ENCODE measurements at places on chromosomes 16 and 17.

GRCh38 chr16:23064639-23065038, 84.6 kb downstream of the USP31 start:
- DNase-seq, result no peak

GRCh38 chr16:48197294-48197693, 41.5 kb upstream of the ABCC12 start:
- DNase-seq, result no peak

DNA sequence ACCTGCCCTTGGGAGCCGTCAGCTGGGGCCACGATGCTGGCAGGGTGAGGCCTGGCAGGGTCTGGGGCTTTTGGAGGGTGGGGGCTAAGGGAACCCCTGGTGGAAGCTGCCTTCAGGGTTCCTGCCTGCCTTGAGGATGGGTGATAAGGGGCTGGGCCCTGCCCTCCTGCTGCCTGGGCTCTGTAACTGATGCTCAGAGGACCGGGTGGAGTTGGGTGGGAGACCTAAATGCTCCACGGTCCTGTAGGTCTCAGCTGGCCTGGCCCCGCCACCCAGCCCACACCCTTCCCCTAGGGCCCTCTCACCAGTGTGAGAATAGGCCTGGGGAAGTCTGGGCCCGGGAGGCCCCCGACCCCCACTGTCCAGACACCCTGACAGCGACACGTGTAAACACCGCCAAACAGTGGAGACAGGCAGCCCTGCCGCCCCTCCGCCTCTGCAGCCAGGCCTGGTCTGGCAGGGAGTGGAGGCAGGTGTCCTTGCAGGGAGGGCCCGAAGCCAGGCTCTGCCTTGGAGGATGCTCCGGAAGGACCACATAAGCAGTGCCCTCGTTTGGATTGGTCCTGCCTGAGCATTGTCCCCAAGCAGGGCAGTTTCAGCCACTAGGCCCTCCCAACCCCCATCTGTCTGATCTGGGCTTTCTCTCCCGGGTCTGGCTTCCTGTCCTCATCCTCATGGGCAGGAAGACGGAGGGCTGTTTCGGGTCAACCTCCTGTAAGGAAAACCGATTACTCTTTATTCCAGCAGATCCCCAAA, 6.5 kb upstream of the BAHCC1 start:
- no peak for DNase-seq

GRCh38 chr17:164303-165235, 16.9 kb downstream of the DOC2B start:
- DNase-seq, result no peak

DNA sequence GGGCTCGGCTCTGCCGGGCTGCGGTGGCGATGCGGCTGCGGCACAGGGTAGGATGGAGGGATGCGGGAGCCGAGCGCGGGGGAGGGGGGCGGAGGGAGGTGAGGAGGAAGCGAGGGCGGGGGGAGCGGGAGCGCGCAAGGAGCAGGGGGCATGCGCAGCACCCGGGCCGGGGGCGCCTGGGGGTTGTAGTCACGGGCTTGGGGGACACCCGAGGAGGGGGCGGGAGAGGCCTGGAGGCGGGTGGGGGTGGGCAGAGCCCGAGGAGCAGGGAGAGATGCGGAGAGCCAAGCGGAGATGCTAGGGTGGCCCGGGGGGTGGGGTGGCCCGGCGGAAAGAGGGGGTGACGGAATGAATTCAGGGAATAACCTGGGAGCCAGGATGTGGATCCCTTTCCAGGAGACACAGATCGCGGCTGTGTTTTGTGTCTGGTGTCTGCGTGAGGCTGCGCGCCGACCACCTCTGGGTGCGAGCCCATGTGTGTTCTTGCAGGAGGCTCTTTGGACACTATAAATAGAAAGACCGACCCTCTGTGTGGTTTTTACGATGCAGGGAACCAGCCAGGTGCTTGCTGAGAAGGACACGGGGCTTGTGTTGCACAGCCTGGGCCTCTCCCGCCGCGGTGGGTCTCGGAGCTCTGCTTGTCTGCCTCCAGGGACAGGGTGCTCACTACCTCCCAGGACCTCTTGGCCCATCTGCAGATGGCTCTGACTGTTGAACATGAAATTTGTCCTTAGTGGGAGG, at the start of gene STX1B:
TSS of gene STX1B (minus strand) at position 54 of the 741 bp plus-strand sequence. CDS start 242 bp downstream, outside the sequence.
- no peak for DNase-seq

DNA sequence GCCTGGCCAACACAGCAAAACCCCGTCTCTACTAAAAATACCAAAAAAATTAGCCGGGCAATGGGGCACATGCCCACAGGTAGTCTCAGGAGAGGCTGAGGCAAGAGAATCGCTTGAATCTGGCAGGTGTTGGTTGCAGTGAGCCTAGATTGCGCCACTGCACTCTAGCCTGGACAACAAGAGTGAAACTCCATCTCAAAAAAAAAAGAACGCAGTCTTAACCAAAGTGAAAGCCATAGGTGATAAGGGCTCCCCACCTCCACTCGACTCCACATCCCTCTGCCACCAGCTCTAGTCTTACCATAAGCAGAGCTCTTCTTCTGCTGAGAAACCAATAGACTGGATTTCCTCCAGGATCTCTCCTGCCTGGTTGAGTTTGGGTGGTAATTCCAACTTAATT, 266.0 kb downstream of the PHKB start:
- no peak for DNase-seq

DNA sequence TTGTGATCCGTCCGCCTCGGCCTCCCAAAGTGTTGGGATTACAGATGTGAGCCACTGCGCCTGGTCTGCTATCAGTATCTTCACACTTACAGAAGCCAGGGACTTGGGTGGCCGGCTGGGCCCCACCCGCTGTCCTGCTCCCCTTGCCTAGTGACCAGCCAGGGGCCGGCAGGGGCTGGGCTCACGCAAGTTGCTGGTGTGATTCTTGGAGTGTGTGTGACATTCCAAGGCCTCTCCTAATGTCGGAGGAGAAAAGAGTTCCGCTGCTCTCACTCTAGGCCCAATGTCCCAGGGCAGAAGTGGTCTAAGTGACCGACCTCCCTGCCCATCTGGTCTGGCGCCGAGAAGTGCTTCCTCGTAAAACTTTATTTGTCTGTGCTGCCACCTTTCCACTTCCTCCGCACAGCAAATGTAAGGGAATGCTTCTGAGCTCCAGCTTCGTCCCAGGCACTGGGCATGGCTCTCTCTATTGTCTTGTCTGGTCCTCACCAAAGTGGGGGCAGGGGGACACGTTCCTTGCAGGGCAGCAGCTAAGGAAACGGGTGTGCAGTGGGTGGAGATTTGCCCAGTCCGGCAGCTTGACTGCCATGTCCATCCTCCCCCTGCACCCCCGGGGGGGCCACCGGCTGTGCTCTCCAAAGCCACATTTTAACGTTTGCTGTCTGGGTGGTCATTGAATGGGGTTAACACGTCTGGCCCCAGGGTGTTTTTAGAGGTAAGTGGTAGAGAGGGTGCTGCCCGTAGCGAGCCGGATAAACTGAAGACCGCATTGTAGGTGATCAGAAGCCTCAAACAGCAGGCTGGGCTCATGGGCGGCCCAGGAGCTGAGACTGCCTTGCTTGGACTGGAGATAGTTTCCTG, 7.8 kb upstream of the GSE1 start:
- DNase-seq, result no peak

- DNase-seq, result no peak
These were observed 179.4 kb downstream of the VPS53 start for GRCh38 chr17:535198-535597.

- no peak for DNase-seq
These were observed at the start of gene MT1F for GRCh38 chr16:56657555-56658326. TSS of gene MT1F (plus strand) at chr16:56657959. CDS start at chr16:56658059, 100 bp downstream.

DNA sequence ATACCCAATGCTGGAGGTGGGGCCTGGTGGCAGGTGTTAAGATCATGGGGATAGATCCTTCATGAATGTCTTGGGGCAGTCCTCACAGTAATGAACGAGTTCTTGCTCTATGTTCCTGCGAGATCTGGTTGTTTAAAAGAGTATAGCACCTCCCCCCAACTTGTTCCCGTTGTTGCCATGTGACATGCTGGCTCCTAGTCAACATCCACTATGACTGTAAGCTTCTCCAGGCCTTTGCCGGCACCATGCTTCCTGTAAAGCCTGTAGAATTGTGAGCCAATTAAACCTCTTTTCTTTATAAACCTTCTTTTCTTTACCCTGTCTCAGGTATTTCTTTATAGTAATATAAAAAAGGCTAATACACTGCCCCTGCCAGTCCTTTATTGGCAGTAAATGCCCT, 33.3 kb downstream of the RANBP10 start:
- no peak for DNase-seq

- DNase-seq, result no peak
These were observed 24.3 kb downstream of the SPECC1 start for GRCh38 chr17:20033415-20033814.

DNA sequence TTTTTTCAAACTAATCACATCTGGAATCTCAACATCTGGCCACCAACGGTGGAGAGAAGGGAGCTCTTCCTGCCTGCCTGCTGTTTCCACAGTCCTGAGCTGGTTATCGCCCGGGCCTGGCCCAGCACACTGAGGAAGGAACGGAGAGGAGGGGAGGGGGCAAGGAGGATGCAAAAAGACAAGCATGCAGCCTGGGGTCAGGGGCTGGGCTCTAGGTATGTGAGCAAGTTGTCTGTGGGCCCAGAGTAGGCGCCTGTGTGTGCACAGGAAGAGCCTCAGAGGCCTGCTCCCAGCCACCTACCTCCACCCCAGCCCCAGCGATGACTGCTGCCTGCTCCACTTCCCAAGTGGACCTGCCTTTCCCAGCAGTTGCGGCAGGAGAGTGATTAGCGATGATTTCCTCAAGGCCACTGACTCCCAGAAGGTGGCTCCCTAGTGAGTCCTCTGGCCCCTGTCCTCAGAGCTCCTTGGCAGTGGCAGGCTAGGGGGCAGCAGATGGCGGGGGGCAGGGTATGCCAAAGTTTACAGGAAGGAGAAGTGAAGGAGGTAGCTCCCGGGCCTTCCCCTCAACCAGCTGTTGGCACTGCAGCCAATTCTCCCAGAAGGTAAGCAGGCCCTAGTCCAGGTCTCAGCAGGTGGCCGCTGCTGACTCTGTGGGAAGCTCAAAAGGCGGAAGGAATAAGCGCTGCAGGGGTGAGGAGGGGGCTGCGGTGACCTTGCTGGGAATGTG, 27.0 kb upstream of the RASD1 start:
- DNase-seq, result no peak

- DNase-seq, result no peak
These were observed 26.9 kb downstream of the ATAD5 start for GRCh38 chr17:30858556-30859250.

DNA sequence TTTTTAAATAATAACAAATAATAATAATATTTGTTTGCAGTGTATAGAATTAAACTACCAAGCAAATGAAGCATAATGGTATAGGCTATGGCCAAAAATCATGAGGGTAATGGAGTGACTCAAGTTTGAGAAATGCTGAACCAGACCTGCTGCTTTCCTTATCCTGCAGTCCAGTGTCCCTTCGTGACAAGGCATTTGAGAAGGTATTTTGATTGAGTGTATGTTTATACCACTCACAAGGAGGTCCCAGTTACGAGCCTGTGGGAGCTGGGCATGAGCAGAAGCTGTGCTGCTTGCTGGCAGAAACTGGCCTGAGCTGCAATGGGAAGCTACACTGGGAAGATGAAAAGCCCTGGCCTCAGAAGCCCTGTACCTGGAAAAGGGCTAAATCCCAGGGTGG, 50.3 kb downstream of the GNAO1 start:
- peak; percentile 47 for DNase-seq

DNA sequence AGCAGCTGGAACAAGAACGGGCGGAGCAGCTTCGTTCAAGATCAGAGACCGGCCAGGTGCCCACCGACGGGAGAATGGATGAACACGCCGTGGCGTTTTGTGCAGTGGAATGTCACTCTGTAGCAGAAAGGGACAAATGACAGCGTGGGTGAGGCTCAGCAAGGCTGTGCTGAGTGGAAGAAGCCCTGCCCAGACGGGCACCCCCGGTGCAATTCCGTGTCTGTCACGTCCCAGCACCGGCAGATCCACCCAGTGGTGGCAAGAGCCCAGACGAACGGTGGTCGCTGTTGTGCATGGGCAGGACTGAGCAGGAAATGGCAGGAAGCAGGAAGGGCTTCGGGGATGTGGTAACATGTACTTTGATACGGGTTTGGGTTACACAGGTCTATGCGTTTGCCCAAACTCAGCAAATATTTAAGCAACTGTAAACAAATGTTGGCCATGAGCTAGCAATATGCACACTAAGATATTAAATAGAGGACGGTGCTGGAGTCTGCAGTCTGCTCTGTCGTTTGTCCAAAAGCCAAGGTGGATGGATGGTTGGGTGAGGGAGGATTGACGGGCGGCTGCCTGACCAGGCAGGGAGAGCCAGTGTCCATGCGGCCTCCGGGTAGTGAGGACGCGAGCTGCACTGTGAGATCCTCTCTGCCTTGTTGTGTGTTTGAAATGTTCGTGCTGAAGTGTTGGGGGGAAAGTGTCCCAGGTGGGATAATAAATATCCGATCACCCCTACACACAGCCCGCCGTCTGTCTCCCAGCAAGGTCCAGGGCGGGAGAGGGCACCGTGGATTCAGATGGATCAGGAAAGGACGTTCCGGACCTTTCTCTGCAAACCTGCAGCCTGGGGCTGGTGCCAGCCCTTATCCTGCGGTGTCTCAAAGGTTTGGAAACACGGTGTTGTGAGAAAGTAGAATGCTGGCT, 48.4 kb downstream of the COX4I1 start:
- DNase-seq, result no peak

DNA sequence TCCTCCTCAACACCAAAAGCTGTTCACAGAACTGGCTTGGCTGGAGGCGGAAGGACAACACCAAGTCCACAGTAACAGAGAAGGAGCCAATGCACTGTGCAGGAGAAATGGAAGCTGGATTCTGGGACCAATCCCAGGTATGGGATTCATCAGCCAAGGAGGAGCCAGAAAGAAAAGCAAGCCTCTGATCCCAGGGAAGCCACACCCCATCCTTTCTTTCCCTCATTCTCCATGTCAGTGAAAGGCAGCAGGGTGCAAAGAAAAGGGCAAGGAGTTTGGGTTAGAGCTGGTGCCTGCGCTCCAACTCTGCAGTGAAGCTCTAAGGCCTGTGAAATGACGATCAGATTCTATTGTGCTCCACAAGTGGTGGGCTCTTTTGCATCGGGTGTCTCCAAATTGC, 11.0 kb downstream of the DCAKD start:
- no peak for DNase-seq

GRCh38 chr16:27880287-27880686, 183.2 kb downstream of the GSG1L start:
- no peak for DNase-seq

DNA sequence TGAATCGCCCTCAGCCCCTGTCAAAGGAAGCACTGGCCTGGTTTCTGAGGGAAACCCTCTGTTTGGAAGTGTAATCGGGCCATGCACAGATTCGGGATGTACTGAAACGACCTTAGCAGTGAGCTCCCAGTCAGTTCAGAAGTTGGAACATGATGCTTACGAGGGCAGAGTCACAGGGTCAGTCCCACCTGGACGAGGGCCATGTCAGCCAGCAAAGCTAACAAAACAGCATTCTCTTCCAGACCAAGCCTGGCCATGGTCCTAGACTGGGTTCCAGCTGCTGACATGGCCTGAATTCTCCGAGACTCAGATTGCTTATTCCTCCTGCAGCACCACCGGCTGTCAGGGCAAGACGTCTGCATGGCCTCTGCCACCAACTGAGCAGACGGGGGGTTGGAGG, 192.2 kb upstream of the WSCD1 start:
- DNase-seq, result no peak

- DNase-seq, result no peak
These were observed 165.3 kb upstream of the GSE1 start for GRCh38 chr16:85447693-85448313.

GRCh38 chr16:28320741-28321140, 28.4 kb downstream of the SBK1 start:
- DNase-seq, result no peak

- no peak for DNase-seq
These were observed 33.7 kb downstream of the PEMT start for GRCh38 chr17:17557796-17558195.

- DNase-seq, result no peak
These were observed 8.1 kb downstream of the MRM1 start for GRCh38 chr17:36609498-36609862.
